WTC11 (cell line): ENCODE measurements at places on chromosomes 3 and 15. TPM values are rescaled to one million over a fixed set of nuclear protein-coding genes. Genes with fewer than 3 reads are reported as not detected.

The CISH gene
- 1.8 to 2.4 TPM (median 1.9 TPM) in 3 replicates for total RNA-seq

GRCh38 chr3:100882571-100882984, 110.6 kb downstream of the ABI3BP start:
- DNase-seq: no peak
- H3K36me3 ChIP-seq: no peaks in the 10 kb centered on the region
- H3K4me3 ChIP-seq: no peak overlapping the region
- peaks cover 4% of the 10 kb centered on the region; the same call in 1 of the 2 replicates for H3K4me1 ChIP-seq
- no peaks in the 10 kb centered on the region for H3K27me3 ChIP-seq
- H3K27ac ChIP-seq: no peak overlapping the region

DNA sequence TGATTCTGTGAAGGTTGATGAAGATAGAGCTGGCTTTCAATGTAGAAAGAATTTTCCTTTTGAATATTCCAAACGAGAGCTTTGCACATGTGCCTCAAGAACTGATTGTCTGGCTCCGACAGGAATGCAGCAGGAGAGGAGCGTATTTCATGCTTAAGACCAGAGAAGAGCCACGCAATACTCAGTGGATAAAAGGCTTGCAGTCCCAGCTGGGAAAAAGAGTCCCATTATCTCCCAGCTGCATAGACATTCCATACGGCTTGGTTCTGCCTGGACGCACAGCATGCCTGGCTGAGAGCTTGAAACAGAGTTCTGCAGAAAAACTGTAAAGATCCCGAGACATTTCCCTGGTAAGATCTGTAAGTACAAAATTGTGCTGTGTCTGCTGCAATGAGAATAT, at the start of gene CNTN6:
CNTN6 (plus strand) TSS at position 254 of the 400 bp plus-strand sequence. CDS start 54,985 bp downstream, outside the sequence.
- H3K36me3 ChIP-seq: peaks cover 58% of the 10 kb centered on the region
- peaks cover 4% of the 10 kb centered on the region for H3K27me3 ChIP-seq
- DNase-seq: no peak

GRCh38 chr3:69081583-69082262, 1.6 kb upstream of the UBA3 start:
- peak overlapping the region; percentile 76; the same call in 1 of the 2 replicates for H3K27ac ChIP-seq
- H3K27me3 ChIP-seq: no peaks in the 10 kb centered on the region
- peaks cover 4% of the 10 kb centered on the region for H3K36me3 ChIP-seq
- no peak for DNase-seq
- H3K4me1 ChIP-seq: peaks cover 52% of the 10 kb centered on the region
- 0 out of 2 replicates have a peak overlapping the region, but pooled peaks have one; percentile 27 for H3K4me3 ChIP-seq

GRCh38 chr3:89246326-89246725, 138.9 kb downstream of the EPHA3 start:
- H3K4me1 ChIP-seq: peaks cover 40% of the 10 kb centered on the region
- H3K27me3 ChIP-seq: no peaks in the 10 kb centered on the region
- H3K4me3 ChIP-seq: no peak overlapping the region
- no peak overlapping the region for H3K27ac ChIP-seq
- peaks cover 4% of the 10 kb centered on the region; the same call in 1 of the 2 replicates for H3K36me3 ChIP-seq

The TRPM1 gene
- 0.32 to 1.2 TPM (median 0.77 TPM) in 3 replicates for total RNA-seq

GRCh38 chr3:191781044-191781443, 320.1 kb downstream of the PYDC2 start:
- DNase-seq: no peak
- no peak overlapping the region for H3K4me3 ChIP-seq
- H3K27ac ChIP-seq: peak overlapping the region; percentile 67; the same call in 1 of the 2 replicates
- H3K36me3 ChIP-seq: peaks cover 23% of the 10 kb centered on the region
- no peaks in the 10 kb centered on the region; the same call in 1 of the 2 replicates for H3K27me3 ChIP-seq

- H3K4me1 ChIP-seq: peaks cover 23% of the 10 kb centered on the region
- peaks cover 22% of the 10 kb centered on the region for H3K36me3 ChIP-seq
- H3K27ac ChIP-seq: no peak overlapping the region
- H3K4me3 ChIP-seq: no peak overlapping the region
- no peak for DNase-seq
- H3K27me3 ChIP-seq: peaks cover 3% of the 10 kb centered on the region; the same call in 1 of the 2 replicates
Measured at GRCh38 chr3:102206511-102207031, 228.2 kb upstream of the ZPLD1 start.

The DUOXA2 gene
- total RNA-seq: 0.11 TPM in 1 of 3 replicates, not detected in the others

The AMT gene
- 54.6 to 66.6 TPM (median 57.8 TPM) in 3 replicates for total RNA-seq

- H3K36me3 ChIP-seq: no peaks in the 10 kb centered on the region
- 0 out of 2 replicates have a peak, but pooled peaks cover 6% of the 10 kb centered on the region for H3K4me1 ChIP-seq
- peaks cover 49% of the 10 kb centered on the region for H3K27me3 ChIP-seq
- DNase-seq: no peak
- H3K4me3 ChIP-seq: no peak overlapping the region
Measured at GRCh38 chr3:101279162-101279561, 41.2 kb downstream of the IMPG2 start.

The GRK7 gene
- not detected in 3 replicates for total RNA-seq

GRCh38 chr3:159513867-159514380, 474.7 kb upstream of the IL12A start:
- H3K4me3 ChIP-seq: no peak overlapping the region
- no peak overlapping the region for H3K27ac ChIP-seq
- no peaks in the 10 kb centered on the region for H3K36me3 ChIP-seq
- no peaks in the 10 kb centered on the region; the same call in 1 of the 2 replicates for H3K27me3 ChIP-seq
- H3K4me1 ChIP-seq: no peaks in the 10 kb centered on the region
- no peak for DNase-seq

The GHSR gene
- total RNA-seq: not detected in 3 replicates

The C15orf62 gene
- total RNA-seq: 0.46 to 0.92 TPM (median 0.72 TPM) in 3 replicates

The ARHGAP11A gene
- total RNA-seq: 76.8 to 93.0 TPM (median 81.5 TPM) in 3 replicates

- no peaks in the 10 kb centered on the region for H3K4me1 ChIP-seq
- DNase-seq: no peak
- no peaks in the 10 kb centered on the region for H3K36me3 ChIP-seq
Measured at GRCh38 chr3:46098319-46098761, 71.1 kb upstream of the XCR1 start.

DNA sequence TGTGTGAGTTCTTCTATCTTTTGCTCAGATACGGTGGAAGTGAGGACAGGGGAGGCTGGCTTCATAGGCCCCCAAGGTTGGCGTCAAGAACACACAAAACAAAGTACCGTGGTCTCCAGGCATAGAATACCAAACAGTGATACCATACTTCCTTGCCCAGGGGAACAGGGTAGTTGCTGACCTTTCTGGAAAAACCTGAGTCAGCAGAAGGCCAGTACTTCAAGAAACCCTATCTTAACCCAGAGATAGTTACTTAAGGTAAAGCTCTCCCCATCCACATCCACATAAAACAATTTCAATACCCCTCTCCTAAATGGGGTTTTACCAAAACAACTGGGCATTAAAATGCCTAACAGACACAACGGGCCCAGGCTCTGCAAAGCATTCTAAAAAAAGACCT, 29.6 kb upstream of the RPS17 start:
- H3K27me3 ChIP-seq: peaks cover 3% of the 10 kb centered on the region
- H3K4me1 ChIP-seq: peaks cover 25% of the 10 kb centered on the region
- H3K4me3 ChIP-seq: no peak overlapping the region
- H3K27ac ChIP-seq: no peak overlapping the region
- H3K36me3 ChIP-seq: no peaks in the 10 kb centered on the region
